ENCODE measurements at places on chromosomes 7 and 10.

DNA sequence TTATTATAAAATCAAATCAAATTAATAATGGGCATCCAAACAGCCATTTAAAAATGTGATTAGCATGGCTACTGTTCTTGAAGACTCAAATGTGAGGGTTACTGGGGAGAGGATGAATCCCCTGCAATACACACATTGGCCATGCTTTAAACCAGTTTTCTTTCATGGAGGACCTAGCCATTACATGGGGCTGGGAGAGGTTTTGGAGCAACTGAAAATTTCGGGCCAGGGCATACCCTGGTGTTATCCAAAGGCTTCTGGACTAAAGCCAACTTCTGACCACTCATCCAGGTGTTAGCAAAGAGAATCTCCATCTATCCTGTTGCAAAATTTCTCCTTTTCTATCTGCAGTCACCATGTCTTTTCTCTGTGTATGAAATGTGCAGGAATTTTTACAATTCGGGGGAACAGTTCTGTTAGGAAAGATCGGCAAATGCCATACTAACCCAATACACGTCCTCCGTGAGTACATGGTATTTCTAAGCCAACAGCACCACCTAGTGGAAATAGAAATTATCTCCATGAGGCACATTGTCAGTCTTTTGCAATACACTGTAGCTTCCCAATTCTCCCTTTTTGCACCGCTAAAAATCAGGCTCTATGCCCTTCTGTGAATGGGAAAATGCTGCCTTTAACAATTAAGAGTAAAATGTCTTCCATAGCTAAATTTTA lies 47.0 kb upstream of the ZNF107 start:
- H3K4me3 ChIP-seq, result no peak overlapping the region
- no peak overlapping the region for H3K27ac ChIP-seq
- DNase-seq, result peak; percentile 43
- H3K36me3 ChIP-seq, result no peaks in the 10 kb centered on the region
- no peaks in the 10 kb centered on the region for H3K4me1 ChIP-seq

DNA sequence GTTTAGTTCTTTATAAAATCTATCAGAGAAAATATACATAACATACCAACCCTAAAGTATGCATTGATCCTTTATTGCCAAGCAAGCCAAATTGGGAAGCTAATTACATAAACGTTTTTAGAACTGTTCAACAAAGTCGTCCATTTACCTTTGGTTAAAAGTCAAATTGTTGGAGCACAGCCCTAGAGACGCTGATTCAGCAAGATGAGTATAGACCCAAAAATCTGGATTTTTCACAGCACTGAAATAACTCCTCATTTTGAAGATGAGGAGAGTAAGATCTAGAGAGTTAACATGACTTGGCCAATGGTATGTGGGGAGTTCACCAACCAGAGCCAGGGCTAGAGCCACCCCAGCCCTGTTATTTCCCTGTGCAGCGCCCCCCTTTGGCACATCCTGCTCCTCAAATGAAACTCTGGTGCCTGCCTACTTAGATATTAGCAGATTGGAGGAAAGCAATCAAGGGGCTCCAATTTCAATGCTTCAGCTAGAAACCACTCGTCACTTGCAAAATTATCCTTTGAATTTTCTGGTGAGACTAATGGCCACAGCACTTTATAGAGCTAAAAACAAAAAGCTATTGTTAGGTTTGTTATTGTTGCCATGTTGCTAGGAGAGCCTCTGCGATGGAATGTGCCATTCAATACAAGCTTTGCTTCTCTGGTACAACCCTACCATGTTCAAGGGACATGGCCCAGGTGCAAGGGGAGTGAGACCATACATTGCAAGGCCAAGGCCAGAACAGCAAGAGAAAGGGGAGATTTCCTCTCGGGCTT lies 132.6 kb upstream of the ZEB1 start:
- no peaks in the 10 kb centered on the region for H3K4me1 ChIP-seq
- DNase-seq, result no peak
- H3K4me3 ChIP-seq, result no peak overlapping the region
- H3K27me3 ChIP-seq, result no peaks in the 10 kb centered on the region
- H3K36me3 ChIP-seq, result no peaks in the 10 kb centered on the region
- H3K27ac ChIP-seq, result no peak overlapping the region

- H3K4me3 ChIP-seq, result no peak overlapping the region
- no peaks in the 10 kb centered on the region for H3K36me3 ChIP-seq
- no peak overlapping the region for H3K27ac ChIP-seq
- no peaks in the 10 kb centered on the region for H3K27me3 ChIP-seq
Measured at GRCh38 chr10:114087655-114088054, 44.0 kb downstream of the ADRB1 start.

- H3K36me3 ChIP-seq, result no peaks in the 10 kb centered on the region
- no peak overlapping the region for H3K4me3 ChIP-seq
- no peaks in the 10 kb centered on the region for H3K4me1 ChIP-seq
- H3K27me3 ChIP-seq, result no peaks in the 10 kb centered on the region
- no peak for DNase-seq
- H3K27ac ChIP-seq, result no peak overlapping the region
Measured at GRCh38 chr10:120480848-120481247, 23.8 kb downstream of the PLPP4 start.

GRCh38 chr7:85030893-85031292 lies 156.0 kb downstream of the SEMA3D start:
- H3K4me1 ChIP-seq, result no peaks in the 10 kb centered on the region
- H3K27me3 ChIP-seq, result no peaks in the 10 kb centered on the region
- no peak overlapping the region for H3K4me3 ChIP-seq
- H3K36me3 ChIP-seq, result no peaks in the 10 kb centered on the region

DNA sequence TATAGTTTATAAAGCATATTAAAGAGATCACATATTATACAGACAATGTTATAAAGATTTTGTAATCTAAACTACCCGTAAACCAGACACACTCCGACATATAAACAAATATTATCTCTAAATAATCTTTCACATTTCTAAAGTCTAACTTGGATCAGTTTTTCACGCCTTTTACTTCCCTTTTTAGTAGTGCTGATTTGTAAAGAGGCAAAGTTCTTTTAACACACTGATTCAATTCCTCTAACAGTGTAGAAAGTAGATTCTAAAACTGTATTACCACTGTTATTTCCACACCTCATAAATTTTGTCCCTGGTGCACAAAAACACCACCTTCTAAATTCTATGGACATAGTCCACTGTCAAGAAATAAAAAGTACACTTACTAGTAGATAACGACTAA lies 230.9 kb downstream of the DOCK4 start:
- H3K4me3 ChIP-seq, result no peak overlapping the region
- no peak overlapping the region for H3K27ac ChIP-seq
- DNase-seq, result no peak
- H3K27me3 ChIP-seq, result no peaks in the 10 kb centered on the region
- no peaks in the 10 kb centered on the region for H3K36me3 ChIP-seq
- H3K4me1 ChIP-seq, result no peaks in the 10 kb centered on the region

DNA sequence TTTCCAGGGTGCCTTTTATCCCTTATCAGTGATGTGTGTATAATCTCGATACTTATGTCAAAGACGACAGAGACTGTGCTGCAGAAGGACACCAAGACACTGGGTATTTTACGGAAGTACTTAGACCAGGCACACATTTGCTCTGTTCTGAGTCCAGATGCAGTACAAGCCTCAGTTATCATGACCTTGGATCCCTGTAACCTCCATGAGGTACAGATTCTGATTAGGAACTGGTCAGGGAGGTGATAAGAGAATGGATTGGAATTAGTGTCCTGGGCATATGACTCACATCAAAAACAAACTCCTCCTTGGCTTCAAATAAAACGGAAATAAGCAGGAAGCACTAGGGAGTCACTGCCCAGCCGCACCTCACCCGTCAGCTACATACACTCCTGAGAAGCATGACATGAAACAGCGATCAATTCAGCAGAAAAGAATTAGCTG lies 146.5 kb downstream of the SFMBT2 start:
- H3K27ac ChIP-seq, result no peak overlapping the region
- H3K36me3 ChIP-seq, result no peaks in the 10 kb centered on the region
- DNase-seq, result no peak
- H3K4me1 ChIP-seq, result peaks cover 5% of the 10 kb centered on the region
- no peaks in the 10 kb centered on the region for H3K27me3 ChIP-seq

DNA sequence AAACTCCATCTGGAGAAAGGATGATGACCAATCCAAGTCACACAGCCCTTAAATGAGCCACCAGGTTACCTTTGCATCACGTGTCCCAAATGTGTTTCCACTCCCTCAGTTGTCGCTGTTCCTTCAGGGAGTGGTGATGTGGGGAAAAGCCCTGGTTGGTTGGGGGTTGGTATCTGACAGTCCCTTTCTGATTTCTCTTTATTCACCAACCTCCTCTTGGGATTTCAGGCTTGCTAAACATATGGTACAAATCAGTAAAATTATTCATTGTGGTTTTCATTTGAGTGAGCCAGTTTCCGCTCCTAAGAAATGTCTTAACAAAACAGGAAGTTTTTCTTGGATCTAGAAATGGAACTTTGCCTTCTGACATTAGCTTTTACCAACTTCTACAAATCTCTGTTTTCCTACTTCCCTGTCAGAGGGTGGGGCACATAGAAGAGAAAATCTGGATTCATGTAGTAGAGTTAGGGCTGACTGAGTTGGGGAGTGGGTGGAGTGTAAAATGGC lies 40.0 kb upstream of the KMT2E start:
- H3K4me1 ChIP-seq, result peaks cover 39% of the 10 kb centered on the region
- no peak overlapping the region for H3K4me3 ChIP-seq
- peak overlapping the region; percentile 51 for H3K27ac ChIP-seq

GRCh38 chr7:116169060-116169459 lies 41.3 kb upstream of the TES start:
- no peaks in the 10 kb centered on the region for H3K27me3 ChIP-seq
- no peaks in the 10 kb centered on the region for H3K4me1 ChIP-seq
- no peaks in the 10 kb centered on the region for H3K36me3 ChIP-seq
- no peak overlapping the region for H3K4me3 ChIP-seq
- H3K27ac ChIP-seq, result no peak overlapping the region

- no peak overlapping the region for H3K4me3 ChIP-seq
- H3K4me1 ChIP-seq, result no peaks in the 10 kb centered on the region
- H3K36me3 ChIP-seq, result no peaks in the 10 kb centered on the region
- H3K27me3 ChIP-seq, result no peaks in the 10 kb centered on the region
Measured at GRCh38 chr7:26099236-26099635, 52.8 kb upstream of the NFE2L3 start.

DNA sequence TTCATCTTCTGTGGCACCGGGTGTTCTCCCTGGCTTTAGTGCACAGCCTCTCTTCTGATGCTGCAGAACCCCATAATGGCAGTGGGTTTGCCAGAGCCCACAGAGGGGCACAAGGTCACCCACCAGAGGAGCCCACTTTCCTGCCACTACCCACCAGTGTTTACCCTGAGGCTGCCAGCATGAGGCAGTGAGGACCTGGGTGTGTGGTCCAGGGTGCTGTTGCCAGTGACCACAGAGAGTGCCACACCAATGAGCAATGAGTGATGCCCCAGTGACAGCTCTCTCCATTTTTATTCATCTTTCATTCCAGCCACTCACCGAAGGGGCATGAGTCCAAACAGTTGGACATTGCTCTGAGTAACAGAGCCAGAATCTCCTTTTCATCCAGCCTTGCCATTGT lies 34.8 kb downstream of the MTURN start:
- no peak for DNase-seq
- no peaks in the 10 kb centered on the region for H3K36me3 ChIP-seq
- H3K27ac ChIP-seq, result no peak overlapping the region
- H3K27me3 ChIP-seq, result no peaks in the 10 kb centered on the region
- H3K4me1 ChIP-seq, result peaks cover 14% of the 10 kb centered on the region
- no peak overlapping the region for H3K4me3 ChIP-seq

- H3K4me1 ChIP-seq, result peaks cover 22% of the 10 kb centered on the region
- peak overlapping the region; percentile 96 for H3K27ac ChIP-seq
- H3K36me3 ChIP-seq, result no peaks in the 10 kb centered on the region
- H3K27me3 ChIP-seq, result no peaks in the 10 kb centered on the region
Measured at GRCh38 chr10:73771722-73772280, 10.0 kb upstream of the CHCHD1 start.

DNA sequence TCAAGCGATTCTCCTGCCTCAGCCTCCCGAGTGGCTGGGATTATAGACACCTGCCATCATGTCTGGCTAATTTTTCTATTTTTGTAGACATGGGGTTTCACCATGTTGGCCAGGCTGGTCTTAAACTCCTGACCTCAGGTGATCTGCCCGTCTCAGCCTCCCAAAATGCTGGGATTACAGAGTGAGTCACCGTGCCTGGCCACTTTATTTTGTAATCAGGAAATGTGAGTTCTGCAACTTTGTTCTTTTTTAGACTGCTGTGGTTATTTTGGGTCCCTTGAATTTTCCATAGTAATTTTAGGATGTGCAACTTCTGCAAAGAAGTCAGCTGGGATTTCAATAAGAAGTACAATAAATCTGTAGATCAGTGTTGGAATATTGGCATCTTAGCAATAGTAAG lies 96.8 kb downstream of the CYTH3 start:
- no peak for DNase-seq
- no peak overlapping the region for H3K27ac ChIP-seq
- H3K27me3 ChIP-seq, result no peaks in the 10 kb centered on the region
- no peaks in the 10 kb centered on the region for H3K36me3 ChIP-seq
- H3K4me3 ChIP-seq, result no peak overlapping the region

DNA sequence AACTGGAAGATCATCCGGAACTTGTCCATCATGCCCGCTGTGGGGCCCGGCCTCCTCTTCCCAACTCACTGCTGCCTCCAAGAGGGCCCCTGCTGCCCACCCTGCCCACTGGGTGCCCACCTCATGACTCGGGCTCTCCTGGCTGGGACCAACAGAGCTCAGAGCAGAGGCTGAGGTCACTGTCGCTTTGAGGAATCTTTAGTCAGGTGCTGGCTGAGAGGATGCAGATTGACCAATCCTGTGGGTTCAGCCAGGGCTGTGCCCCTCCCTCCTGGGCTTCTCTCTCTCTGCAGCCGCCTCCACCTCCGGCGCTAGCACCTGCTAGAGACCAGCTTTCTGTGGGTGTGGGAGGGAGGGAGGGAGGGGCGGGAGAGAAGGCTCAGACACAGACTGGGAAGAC lies at the start of gene CALHM1:
Gene CALHM1, minus strand, starts transcription at position 181 of the 400 bp plus-strand sequence. Its CDS starts 149 bp downstream, at position 32.
- H3K4me3 ChIP-seq, result no peak within 1 kb of the TSS
- no peak for DNase-seq
- H3K36me3 ChIP-seq, result no peaks in the 10 kb centered on the region
- no peaks in the 10 kb centered on the region for H3K27me3 ChIP-seq
- H3K27ac ChIP-seq, result no peak within 1 kb of the TSS

DNA sequence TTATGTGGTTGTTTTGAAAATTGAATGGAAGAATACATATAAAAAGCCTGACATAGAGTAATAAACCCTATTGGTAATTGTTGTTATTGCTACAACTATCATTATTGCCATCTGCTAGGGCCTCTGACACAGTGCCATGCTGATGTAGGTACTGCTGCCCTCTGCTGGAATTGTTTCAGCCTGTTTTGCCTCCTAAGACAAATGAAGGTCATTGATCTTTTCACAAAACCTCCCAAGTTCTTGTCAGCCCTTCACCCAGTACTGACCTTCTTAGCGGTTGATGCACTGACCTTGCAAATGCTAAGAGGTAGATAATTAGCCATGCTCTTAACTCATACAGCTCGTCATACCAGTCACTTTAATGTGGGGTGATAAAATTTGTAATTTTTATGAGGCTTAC lies 975.2 kb downstream of the SORCS1 start:
- H3K4me1 ChIP-seq, result no peaks in the 10 kb centered on the region
- H3K4me3 ChIP-seq, result no peak overlapping the region
- DNase-seq, result peak; percentile 59
- H3K27me3 ChIP-seq, result no peaks in the 10 kb centered on the region
- no peaks in the 10 kb centered on the region for H3K36me3 ChIP-seq

- H3K4me3 ChIP-seq, result no peak overlapping the region
- H3K4me1 ChIP-seq, result no peaks in the 10 kb centered on the region
- H3K36me3 ChIP-seq, result no peaks in the 10 kb centered on the region
- no peaks in the 10 kb centered on the region for H3K27me3 ChIP-seq
Measured at GRCh38 chr7:34338961-34339526, 319.0 kb upstream of the NPSR1 start.

Data from testis (tissue), 5 donors.